GM12892 (cell line): ENCODE measurements at places on chromosomes 11 and 22.
A peak's percentile ranks its signal among the peaks of the same experiment; 100 is the strongest.

GRCh38 chr22:20588843-20589581 lies 81.6 kb downstream of the MED15 start:
- DNase-seq, result no peak

GRCh38 chr11:3219281-3219892 lies 774 bp upstream of the MRGPRG start:
- peak; percentile 12 for DNase-seq

- DNase-seq, result no peak
Measured at GRCh38 chr22:23102776-23103175, 32.5 kb downstream of the GNAZ start.

DNA sequence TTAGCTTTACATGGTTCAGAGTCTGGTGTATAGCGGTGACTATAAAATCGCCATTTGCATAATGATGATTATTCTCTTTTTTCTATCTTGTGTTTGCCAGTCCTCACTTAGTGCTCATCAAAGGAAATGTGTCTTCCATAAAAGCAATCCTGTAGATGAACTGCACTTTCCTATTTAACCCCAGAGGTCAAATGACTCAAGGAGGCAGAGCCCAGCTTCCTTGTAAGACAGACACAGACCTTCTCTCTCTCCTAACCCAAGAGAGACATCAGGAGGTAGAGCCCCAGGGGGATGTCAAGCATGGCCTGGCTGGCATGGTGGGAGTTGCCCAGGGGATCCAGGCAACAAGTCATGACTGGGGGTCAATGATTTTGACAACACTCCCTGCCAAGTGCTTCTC lies 46.9 kb upstream of the CRTAM start:
- no peak for DNase-seq

DNA sequence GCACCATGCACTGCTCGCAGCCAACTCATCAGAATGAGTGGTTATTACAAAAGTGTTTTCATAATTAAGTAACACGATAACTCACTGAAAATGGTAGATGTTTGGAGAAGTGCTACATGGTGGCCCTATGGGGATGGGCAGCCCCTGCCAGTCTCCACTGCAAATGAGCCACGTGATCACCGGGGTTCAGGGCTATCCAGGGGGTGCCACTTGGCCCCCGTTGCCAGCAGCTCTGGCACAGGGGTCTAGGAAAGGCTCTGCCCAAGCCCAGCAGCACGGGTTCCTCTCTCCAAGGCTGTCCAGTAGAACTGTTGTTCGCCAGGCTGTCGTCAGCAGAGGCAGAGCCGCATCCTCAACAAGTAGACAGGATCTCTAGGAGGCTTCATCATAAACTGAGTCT lies 382.1 kb upstream of the B3GAT1 start:
- DNase-seq, result no peak

DNA sequence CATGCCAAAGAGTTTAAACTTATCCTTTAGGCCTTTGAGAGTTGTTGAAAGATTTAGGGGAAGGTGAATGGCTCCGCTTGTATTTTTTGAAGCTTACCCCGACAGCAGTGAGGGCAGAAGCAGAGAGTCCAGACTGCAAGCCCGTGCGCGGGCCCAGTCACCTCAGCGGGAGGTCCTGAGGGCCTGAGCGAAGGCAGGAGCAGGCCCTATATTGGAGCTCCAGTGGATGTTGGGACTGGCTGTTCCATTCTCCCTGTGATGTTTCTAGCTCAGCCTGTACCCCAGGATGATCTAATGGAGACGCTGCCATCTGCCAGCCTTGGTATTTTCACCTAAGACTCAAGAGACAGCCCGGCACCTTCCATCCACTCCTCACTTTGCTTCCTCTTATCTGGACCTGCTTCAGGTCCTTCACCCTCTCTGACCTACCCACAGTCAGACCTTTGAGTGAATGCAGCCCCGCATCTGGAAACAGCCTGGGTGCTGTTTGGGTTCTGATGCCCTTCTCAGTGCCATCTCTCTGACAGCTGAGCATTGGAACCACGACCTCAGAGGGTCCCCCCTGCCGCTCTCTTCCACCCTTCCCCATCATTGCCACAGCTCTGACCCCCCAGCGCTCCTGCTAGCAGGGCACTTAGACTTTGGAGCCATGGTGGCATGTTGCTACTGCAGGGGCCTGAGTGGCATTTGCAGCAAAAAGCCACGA lies 628.2 kb upstream of the CADM1 start:
- DNase-seq, result no peak

DNA sequence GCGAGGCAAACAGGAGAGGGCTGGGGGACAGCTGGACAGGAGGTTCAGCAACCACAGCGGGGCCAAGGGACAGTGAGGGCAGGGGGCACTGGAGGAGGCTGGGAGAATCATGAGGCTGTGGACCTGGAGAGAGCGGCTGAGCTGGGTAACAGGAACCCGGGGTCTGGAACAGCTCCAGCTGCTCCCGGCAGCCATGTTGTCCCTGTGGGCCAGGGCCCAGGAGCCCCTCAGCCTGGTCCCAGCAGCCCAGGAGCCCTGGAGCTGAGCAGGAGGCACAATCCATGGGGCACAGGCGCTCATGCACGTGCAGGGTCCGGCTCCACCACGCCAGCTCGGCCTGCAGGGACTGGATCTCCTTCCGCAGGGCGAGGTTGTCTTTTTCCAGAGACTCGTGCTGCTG lies 7.4 kb downstream of the BATF2 start:
- no peak for DNase-seq

- peak; percentile 84 for DNase-seq
Measured at GRCh38 chr11:67437082-67437808, at the start of gene PTPRCAP. TSS of gene PTPRCAP (minus strand) at chr11:67437682. CDS start at chr11:67437619, 63 bp downstream.

DNA sequence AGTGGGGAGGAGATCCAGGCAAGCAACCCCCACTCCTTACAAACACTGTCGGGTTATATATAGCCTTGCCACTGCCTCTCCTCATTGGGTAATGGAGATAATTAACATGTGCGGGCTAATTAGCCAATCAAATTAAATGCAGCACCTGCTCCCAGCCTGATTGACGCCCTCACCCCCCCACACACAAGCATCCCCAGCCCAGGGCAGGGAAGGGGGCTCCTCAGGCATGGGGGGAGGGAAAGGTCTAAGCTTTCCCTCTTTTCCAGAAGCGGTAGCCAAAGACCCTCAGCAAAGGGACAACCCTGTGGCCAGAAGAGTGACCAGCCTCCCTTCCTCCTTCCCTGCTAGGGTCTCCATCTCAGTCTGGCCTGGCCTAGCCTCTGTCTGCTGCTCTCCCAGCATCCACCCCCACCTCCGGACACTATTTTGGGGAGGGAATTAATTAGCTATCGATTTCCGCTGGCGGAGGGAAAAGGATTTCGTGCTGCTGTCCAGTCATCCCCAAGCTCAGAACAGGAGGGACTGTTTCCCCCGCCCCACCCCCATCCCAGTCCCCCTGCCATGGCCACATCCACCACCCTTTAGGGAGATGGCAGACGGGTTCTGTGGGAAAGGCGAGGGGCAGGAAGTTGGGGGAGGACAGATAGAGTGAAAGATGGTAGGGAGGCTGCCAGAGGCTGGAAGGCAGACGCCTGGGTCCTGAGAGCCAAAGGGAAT lies 7.1 kb downstream of the NRXN2 start:
- no peak for DNase-seq

GRCh38 chr22:47784367-47784983 lies 1022.0 kb downstream of the TBC1D22A start:
- no peak for DNase-seq

GRCh38 chr11:129298988-129299387 lies 76.7 kb upstream of the BARX2 start:
- DNase-seq, result no peak

GRCh38 chr22:33921525-33922348 lies 1.5 kb upstream of the LARGE1 start:
- no peak for DNase-seq

DNA sequence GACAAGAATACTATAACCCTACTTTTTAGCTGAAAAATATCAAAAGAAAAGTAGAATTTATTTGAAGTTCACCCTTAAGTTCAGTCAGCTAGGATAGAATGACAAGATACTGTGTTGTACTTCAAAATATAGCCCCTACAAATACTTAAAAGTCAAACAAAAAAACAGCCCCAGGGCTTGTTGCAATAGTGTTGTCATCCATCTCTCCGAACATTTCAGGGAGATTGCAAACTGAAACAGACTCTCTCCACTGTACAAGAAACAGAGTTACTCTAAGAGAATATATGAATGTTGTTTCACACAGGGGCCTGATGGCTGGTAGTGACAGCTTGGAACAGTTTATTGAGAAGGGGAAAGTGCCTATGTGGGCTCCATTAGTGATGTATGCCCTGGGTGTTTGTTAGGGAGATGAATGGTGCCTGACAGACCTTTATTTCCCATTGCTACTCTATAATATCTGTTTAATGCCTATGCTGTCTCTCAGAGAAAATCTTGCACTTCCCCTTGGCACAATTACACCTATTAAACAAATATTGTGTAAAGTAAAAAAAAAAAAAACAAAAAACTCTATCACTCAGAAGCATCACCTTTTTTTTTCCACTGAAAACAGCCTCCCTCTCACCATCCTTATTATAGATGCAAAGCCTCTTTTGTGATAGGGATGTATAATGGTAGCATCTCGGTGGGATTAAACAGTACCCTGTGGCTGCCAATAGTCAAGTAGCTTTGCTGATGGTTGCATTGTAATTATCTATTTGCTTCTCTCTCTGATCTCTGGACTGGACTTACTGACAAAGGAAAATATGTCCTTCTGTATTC lies 506.3 kb upstream of the LUZP2 start:
- DNase-seq, result no peak

- no peak for DNase-seq
Measured at GRCh38 chr11:67252831-67253239, 13.4 kb upstream of the GRK2 start.

- DNase-seq, result no peak
Measured at GRCh38 chr11:21614961-21615360, 577.9 kb upstream of the ANO5 start.

DNA sequence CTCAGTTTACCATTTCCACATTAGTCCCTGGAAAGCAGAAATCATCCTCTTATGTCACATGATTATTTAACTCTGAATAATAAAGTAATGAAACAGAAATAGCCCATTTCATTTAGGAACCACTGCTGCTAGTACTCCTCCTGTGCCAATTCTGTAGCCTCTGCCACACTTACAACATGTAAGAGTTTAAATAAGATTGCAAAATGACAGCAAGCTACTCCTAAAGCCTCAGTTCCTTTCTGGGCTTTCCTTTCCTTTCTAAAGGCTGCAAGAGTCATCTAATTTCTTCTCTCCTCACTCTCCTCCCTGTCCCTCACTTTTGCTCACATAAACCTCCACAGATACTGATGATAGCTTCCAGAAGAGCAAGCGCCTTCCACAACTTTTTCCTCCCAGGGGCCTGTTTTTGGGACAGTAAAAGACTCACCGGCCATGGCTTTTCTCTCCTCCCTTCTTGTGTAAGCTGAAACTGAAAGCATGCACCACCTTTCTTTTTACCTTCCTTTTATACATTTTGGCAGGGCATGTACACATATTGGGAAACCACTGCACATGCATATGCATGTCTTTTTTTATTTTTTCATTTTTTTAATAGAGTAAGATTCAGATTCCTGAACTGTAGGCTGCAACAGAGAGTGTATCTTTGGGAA lies 38.5 kb downstream of the CARD18 start:
- DNase-seq, result no peak

- no peak for DNase-seq
Measured at GRCh38 chr11:83773950-83774880, 488.0 kb upstream of the CCDC90B start.

GRCh38 chr22:26479043-26479791 lies 4.4 kb downstream of the HPS4 start:
- no peak for DNase-seq

DNA sequence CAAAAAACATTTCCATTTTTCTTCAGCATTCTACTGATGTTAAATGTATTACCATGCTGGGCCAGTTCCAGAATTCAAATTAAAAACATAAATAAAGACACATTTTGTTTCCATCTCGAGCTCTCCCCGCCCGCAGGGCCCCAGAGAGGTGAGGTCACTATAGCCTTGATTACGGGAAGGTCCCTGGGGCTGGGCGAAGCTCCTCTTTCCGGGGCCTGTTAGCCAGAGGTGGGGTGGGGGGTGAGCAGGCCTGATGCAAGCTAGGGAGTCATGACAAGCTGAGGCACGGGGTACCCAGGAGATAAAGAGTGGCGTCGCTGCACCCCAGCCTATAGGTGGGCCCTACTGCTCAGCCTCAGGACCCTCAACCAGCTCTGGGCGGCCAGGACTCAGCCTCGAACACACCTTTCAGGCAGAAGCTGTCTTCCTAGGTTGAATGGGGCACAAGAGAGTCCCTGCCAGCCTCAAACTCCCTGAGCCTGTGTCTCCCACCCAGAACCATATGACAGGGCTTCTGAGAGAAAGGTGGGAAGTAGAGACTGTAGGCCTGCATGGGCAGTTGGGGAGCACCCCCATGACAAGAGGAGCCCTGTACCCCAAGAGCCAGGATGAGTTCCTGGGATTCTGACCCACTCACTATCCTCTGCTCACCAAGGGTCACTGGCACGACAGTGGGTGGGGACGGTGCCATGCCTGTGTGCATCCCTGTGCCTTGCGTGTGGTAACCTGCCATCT lies 34.8 kb downstream of the KCNQ1OT1 start:
- no peak for DNase-seq

GRCh38 chr11:64406221-64406946 lies 47.4 kb downstream of the RPS6KA4 start:
- DNase-seq, result no peak

- DNase-seq, result no peak
Measured at GRCh38 chr11:87437133-87437843, 399.6 kb downstream of the TMEM135 start.

- DNase-seq, result no peak
Measured at GRCh38 chr11:84965484-84965883, 661.7 kb downstream of the DLG2 start.

GRCh38 chr11:45665933-45666647 lies 668 bp upstream of the CHST1 start:
- DNase-seq, result no peak

DNA sequence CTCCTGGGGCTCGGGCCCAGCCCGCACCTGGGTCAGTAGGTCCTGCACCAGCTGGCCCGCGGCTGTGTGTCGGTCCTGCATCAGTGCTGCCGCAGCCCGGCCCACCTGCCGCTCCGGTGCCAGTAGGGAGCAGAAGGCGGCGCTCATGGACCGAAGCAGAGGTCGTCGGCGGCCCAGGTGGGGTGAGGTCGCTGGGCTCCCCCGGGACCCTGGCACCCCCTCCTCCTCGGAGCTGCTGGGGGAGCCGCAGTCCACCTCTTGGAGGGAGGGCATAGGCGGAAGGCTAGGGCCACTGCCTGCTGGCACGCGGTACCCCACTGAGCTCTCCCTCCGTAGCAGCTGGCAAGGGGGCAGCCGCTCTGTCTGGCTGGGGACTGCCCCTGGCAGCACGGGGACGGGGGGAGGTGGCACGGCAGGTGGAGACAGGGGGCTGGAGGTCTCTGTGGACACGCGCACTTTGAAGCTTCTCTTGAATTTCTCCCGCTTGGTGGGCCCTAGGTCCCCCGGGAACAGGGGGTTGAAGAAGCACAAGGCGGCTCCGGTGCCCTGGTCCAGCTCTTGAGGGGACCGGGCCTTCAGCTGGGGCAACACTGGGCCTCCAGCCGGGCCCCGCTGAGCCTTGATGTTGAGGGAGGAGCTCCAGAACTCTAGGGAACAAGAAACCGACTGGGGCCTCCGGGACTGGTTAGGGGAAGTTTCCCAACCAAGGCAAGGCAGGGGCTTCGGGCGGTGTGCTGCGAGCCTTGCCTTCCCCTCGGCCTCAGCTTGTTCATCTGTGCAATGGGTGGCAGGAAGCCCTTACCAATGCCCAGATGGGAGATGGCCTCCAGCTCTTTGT lies 1.4 kb downstream of the RIN1 start:
- DNase-seq, result no peak
